Activated T-cell treated with anti-CD3 and anti-CD28 coated beads, Interleukin-2, amount 50 U/mL, for 48 hours (primary cell): ENCODE measurements at places on chromosomes 7 and 10.

DNA sequence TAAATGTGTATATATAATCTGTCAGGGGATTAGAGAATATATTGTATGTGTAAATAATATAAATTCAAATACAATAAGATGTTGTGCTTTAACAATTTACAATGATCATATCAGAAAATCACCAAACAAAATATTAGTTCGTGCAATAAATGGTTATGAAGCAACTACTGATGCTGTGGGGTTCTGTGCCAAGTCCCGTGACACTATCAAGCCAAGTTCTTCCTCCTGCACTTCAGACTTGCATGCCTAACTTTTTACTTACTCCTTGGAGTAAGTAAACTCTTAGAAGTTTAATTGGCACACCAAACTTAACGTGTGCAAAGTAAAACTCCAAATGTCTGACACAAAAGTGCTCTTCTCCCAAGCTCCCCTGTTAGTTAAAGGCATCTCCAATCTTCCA is 26.5 kb upstream of the TMEM254 start:
- no peak for DNase-seq

DNA sequence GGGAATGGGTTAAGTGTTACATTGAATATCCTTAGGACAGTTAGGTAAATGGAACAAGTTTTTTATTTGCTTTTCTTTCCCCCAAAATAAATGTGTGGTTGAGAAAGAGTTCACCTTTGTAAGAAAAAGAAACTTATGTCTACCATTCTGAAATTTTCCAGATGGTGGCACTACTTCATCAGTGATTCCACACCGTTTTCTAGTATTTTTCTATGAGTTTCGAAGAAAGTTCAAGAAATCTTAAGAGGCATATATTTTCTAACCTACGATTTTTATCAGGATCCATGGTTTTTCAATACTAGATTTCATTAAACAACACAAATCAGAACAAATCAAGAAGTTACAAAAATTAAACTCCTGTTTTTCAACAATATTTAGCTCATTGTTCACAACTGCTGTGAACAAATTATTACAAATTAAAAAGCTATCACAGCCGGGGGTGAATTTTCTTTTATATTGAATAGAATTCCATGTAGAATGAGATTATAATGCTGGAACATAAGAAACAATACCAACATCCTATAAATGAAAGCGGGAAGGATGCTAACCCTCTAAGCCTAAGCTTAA is 163.1 kb upstream of the NPVF start:
- DNase-seq, result no peak

- DNase-seq, result no peak
Measured at GRCh38 chr7:135184254-135184841, 13.8 kb upstream of the CYREN start.

DNA sequence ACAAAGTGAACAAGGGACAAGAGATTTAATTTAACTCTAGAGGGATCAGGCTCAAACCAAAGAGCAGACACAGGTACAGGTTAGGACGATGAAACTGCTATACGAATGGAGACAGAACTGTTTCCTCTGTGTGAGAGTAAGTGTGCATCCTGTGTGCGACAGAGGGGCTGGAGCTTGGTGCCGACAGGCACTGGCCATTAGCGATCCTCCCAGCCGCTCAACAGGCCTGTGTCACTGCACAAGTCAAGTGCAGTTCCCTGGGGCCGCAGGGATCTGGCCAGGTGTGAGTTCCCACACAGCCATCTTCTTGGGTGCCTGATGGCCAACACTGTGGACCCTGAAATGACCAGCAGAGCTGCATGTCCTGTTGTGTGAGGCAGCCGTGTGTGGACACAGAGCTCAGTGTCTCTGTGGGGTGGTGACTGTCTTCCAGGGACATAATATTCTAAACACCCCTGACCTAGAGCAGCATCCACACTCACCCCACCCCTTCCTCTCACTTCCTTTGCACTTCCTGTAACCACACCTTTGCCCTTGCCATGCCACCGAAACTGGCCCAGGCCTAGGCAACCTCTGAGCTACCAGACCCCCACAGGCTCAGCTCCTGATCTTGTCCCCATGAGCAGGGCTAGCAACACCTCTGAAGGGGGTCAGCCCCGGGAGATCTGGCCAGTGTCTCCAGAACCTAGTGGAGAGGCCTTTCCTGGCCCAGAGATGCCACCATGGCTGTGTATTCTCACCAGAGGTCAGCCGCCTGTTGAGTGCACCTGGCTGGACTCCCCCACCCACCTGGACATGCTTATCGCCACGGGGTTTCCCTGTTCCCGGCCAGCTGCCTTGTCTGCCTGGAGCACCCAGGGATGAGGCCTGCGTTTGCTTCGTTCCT is 11.7 kb upstream of the TBRG4 start:
- no peak for DNase-seq

GRCh38 chr10:123146013-123146893 is 1.7 kb upstream of the HMX2 start:
- DNase-seq, result peak; percentile 45

DNA sequence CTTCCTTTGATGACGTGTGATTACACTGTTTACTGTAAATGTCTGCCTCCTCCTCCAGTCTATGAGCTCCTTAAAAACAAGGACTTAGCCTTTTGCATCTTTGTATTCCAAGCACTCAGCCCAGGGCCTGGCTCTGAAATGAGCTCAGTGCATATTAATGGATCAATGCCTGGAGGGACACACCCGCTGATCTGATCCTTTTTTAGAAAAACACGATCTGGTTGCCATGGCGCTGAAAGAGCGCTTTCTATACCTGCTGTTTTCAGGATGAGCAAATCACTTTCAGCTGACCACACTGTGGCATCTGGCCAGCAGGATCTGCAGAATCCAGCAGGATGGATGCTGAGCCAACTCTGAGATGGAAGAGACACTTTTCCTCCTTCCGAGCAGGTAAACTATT is 37.8 kb upstream of the GARS1 start:
- DNase-seq, result no peak

- DNase-seq, result no peak
Measured at GRCh38 chr10:61130366-61130765, 186.4 kb upstream of the RHOBTB1 start.

DNA sequence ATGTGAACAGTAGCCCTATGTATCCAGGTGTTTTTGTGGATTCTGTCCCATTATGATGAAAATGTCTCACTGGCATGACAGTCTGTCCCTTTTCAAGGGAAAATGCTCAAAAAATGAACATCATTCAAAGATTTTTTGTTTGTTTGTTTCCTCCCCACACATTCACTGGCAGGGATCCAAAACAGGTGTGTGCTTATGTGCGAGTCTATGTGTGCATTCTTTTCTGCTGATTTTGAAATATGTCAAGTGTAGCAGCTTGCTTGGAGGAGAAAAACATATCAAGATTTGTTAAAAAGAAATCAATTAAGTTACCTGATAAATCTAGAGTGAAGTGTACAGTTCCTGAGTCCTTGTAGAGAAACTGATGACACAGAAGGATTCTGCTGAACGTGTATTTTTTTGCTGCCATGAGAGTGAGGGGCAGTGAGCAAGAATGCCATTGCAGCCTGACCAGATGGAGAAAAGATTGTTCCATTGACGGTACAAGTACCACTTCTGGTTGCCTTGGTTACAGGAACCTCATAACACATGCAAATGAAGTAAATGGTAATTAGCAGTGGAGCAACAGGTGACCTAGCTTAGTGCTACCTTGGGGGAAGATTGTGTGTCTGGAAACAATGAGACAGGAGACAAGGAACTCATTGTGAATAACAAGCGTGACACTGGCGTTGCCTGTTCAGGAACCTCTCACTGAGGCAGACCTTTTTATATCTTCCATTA is 277.4 kb upstream of the PHYHIPL start:
- DNase-seq, result no peak

- DNase-seq, result no peak
Measured at GRCh38 chr10:21985541-21985940, 18.0 kb downstream of the DNAJC1 start.

DNA sequence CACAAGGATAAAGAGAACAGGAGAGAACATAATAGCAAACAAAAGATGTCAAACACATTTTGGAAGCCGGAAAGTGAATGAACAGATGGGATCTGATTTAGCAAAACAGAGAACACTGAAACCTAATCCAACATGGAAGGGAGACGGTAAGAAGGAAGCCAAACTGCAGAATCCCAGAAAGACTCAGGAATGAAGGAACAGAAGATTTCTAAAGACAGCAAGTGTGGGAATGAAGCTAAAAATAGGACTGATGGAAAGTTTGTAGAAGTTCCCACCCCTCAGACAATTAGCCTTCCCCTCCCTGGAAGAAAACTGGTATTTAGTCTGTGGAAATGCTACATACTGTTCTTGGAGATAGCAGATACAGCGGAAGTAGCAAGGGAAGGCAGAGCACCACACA is 40.8 kb downstream of the SLC16A12 start:
- no peak for DNase-seq

GRCh38 chr10:126423732-126424491 is 35.6 kb upstream of the ADAM12 start:
- DNase-seq, result no peak

GRCh38 chr10:119028900-119029612 is 458 bp upstream of the NANOS1 start:
- peak; percentile 85 for DNase-seq

- no peak for DNase-seq
Measured at GRCh38 chr7:74575083-74575784, 82.3 kb upstream of the GTF2I start.

DNA sequence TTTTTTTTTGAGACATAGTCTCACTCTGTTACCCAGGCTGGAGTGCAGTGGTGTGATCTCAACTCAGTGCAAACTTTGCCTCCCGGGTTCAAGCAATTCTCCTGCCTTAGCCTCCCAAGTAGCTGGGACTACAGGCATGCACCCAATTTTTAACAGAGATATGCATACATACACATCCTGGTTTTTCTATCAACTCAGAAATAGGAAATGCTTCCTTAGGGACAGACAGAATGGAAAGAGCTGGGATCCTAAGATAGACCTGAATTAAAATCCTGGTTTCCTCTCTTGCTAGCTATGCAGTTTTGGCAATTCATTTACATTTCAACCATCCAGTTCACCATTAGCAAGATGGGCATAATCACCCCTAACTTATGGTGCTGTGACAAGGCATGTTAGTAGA is 347.5 kb downstream of the GPAM start:
- no peak for DNase-seq

DNA sequence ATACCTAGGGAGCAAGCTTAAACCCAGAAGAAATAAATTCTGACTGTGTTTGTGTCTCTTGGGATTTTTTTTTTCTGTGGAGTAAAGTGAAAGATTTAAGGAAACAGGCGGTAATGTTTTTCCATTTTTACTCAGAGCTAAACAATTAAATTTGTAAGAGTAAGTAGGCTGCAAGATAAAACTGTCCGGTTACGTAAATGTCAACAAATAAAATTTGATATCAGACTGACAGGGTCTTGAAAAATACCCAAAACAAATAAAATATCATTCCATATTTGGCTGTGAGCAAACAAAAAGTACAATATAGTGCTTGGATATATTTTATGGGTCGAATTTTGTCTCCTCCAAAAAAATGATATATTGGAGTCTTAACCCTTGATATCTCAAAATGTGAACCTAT is 217.6 kb downstream of the PCLO start:
- no peak for DNase-seq

- DNase-seq, result no peak
Measured at GRCh38 chr7:139125657-139126056, 16.1 kb upstream of the ZC3HAV1 start.

DNA sequence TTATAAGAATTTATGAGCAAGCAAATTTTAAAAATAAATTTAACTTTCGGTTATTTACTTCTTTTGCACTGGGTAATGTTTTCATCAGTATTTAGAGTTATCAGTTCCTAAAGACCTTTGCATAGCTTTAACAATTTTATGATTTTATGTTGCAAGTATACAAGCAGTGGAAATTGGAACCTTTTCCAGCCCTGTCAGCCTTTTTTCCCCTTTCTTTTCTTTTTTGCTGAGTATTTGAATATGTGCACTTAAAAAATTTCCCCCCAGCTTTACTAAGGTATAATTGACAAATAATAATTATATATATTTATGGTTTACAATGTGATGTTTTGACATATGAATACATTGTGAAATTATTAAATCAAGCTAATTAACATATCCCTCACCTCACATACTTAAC is 62.6 kb downstream of the MKLN1 start:
- DNase-seq, result no peak
